ENCODE measurements at places on chromosomes 16 and 17.

DNA sequence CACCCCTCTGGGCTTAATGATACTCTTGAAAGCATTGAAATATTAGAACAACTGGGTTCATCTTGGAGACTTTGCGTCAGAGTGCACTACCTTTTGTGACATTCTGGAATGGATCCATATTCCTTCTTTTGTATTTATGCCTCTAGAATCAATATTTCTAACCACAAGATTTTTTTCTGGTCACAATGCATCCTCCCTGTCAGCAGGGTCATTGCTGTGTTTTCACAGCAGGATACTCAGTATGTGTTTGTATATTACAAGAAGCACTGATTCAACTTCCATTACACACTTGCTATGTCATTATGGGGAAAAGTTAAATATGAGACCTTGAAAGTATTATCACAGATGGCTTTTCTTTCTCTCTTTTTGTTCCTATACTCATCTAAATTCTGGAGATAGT is 370.0 kb downstream of the HS3ST3B1 start:
- DNase-seq: no peak

- DNase-seq: no peak
Measured at GRCh38 chr16:23857256-23857880, 21.6 kb downstream of the PRKCB start.

DNA sequence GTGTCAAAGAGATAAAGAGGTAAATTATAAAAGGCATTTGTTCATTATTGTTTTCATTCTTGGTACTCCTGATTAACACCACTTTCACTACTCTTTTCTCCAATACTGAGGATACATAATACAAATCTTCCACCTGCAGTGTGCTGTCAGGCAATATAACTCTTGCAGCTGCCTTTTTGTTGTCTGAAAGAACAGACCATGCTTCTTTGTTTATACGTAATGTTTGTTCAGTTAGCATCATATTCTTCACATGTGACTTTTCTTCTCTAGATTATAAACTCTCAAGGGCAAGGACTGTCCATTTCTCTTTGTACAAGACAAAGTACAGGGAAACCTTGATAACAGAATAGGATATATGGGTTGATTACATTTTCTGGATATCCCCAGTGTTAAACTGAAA is 14.2 kb upstream of the ABCC11 start:
- no peak for DNase-seq

GRCh38 chr17:6994118-6994598 is 1.7 kb upstream of the ALOX12 start:
- DNase-seq: no peak

DNA sequence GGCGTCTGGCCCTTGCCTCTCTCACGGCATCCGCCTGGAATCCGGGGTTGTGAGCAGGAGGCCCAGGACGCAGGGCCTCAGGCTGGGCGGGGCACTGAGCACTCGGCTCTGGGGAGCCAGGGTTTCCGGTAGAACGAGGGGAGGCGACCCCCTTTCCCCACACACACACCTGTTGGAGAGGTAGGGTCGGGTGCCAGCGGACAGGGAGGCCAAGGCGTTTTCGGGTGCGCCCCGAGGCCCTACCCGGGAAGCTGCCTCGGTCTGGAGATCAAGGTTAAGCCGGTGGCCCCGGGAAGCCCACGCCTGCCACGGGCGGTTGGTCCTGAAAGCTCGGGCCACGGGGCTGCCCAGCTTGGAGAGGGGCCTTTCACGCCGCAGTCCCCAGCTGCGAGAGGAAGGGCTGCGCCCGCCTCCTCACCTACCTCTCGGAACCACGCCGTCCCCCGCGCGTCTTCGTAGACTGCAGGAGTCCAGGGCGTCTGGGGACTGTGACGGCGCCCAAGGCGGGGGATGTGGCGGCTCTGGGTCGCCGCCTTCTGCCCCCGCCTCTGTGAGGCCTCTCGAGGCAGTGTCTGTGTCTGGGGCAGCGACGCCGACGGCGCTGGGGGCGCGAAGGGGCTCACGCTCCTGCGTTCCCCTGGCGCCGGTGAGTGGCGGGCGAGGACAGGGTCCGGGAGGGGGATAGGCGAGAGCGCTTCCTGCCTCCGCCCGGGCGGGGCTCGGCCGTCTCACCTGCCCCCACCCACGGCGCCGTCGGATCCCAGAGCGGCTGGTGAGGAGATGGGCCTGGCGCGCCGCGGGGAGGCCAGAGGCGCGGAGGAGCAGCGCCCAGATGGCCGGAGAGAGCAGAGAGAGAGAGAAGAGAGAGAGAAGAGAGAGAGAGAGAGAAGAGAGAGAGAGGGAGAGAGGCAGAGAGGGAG is 20.3 kb upstream of the HOXB9 start:
- DNase-seq: no peak

GRCh38 chr16:57470711-57471110 is 8.2 kb downstream of the POLR2C start:
- DNase-seq: no peak

GRCh38 chr16:19400711-19401110 is 17.0 kb upstream of the TMC5 start:
- DNase-seq: no peak

DNA sequence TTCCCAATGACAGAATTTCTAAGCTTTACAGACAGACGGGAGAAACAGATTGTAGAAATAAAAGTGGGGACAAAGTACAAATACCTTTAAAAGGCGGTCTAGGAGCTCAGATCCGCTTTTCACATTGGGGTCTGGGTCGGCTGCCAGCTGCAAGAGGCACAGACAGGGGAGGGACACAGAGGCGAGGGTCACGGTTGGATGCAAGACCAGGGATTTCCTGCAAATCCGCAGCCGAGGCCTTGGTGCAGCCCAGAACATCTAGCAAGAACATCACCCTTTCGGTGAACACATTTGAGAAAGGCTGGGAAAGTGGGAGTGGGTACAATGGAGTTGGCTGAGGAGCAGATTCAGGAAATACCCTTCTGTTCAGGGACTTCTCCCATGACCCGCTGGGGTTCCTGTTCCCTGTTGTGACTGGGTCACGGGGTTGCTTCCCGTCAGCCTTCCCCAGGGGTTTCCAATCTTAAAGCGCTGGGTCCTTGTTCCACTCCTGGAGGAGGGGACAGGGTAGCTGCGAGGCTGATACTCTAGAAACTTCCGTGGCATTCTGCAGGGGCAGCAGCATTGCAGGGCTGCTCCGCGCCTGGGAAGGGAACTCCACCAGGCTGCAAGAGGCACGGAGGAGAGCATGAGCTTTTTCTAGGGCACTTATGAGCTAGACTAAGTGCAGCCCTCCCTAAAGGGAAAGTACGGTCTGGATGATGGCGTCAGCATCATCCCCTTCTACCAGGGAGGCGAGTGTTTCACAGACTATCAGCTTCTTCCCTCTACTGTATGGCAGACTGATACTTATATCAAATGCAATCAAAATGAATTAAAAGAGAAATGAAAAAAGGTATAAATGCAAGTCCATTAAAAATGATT is 16.0 kb downstream of the VAC14 start:
- DNase-seq: no peak

GRCh38 chr17:8225813-8226535 is 15.6 kb upstream of the AURKB start:
- no peak for DNase-seq

DNA sequence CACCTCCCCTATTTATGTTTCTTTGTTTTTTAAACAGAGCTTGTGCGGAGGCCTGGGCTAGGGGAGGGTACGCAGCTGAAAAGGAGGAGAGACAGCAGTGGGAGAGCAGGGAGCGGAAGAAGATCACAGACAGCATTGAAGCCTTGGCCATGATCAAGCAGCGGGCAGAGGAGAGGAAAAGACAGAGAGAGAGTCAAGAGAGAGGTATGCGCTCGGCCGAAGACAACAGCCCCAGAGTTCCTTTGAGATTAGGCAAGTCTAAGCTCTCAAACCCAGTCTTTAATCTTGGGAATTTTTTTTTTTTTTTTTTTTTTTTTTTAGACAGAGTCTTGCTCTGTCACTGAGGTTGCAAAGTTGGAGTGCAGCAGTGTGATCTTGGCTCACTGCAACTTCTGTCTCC is 20.6 kb downstream of the DNAAF1 start:
- DNase-seq: no peak

- no peak for DNase-seq
Measured at GRCh38 chr17:53321651-53322050, 501.1 kb upstream of the KIF2B start.

DNA sequence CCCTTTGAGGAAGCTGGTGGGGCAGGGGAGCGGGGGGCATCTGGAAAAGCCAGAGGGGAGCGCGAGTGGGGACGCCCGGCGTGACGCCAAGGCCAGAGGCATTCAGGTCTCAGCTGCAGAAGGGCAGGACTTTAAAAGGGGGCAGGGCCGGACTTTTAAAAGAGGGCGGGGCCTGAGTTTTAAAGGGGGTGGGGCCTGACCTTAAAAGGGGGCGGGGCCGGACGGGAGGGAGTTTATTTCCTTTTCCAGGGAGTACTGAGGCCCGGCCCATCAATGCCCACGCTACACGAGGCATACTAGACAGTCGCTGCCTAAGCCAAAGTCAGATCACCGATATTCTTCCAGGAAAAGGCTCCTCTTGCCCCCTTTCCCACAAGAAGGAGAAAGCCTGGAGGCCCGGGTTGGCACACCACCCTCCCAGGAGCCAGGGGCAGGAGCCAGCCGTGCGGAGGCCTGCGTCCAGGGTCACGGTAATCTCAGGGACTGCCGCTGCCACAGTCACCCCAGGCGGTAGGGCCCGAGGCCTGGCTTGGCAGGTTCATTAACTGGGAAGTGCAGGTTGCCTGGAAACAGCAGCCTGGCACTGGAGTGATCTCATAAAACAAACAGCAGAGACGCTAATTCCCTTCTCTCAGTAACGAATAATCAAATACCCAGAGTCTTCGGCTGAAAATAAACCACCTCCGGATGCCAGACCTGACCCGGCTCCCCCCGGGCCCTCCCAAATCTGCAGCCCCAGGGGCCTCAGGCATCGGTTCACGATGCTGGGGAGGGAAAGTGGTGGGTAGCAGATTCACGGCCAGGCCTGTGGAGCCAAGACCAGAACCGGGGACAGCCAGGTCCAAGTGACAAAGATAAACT is 90.7 kb downstream of the TIMM22 start:
- DNase-seq: peak; percentile 83

- peak; percentile 35 for DNase-seq
Measured at GRCh38 chr16:24036614-24037013, 200.8 kb downstream of the PRKCB start.

GRCh38 chr17:58330997-58331814 is 2.6 kb upstream of the TSPOAP1 start:
- no peak for DNase-seq

DNA sequence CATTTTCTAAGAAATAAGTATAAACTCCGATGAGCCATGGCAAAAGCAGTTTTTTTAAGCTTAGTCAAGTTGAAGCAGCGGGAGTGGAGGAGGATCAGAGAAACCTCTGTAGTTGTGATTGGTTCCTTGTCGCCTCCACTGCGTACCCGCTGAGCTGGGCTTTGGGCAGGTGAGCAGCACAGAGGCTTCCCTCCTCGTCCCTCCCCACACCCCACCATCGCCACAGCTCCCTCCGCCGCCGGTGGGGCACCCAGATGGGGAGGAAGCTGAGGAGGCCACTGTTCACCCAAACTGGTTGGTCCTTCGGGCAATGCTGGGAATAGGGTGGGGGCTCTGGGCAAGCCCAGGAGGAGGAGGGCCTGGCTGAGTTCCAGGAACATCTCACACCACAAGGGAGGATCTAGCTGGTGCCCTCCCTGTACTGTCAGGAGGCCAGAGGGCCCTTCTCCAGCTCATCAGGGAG is 5.2 kb upstream of the MRPL38 start:
- peak; percentile 40 for DNase-seq

DNA sequence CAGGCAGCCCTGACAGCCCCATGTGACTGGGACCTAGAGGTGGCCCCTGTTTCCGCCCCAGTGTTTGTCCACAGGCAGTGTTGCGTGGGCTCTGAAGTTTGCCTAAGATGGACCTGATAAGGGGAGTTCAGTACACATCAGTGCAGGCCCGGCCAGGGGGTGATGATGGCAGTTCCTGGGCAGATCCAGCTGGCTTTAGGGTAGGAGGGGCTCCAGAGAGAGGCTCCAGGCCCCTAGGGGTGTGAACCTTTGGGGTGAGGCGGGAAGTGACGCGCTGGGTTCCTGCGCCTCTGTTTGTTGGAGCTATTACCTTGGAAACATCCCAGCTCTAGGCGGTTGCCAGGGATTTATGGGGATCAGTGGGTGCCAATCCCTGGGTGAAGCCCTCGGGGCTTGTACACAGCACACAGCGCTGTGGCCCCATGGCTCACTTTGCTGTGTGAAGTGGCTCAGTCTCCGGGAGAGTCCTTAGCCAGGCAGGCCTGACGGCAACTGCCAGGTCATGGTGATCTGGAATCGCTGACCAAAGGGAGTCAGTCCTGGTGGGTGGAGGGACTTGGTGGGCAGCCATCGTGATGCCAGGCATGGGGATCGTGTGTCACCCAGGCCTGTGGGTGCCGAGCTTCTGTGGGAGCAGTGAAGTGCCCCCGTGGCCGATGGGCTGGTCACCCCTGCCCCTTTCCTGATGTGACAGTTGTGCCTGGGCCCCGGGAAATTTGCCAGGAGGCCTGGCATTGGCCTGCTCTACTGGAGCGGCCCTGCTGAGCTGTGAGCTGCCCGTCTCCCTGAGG is 146.1 kb downstream of the SEC14L1 start:
- peak; percentile 72 for DNase-seq

GRCh38 chr16:85479972-85480726 is 133.0 kb upstream of the GSE1 start:
- DNase-seq: peak; percentile 69

GRCh38 chr16:58105631-58106030 is 23.6 kb downstream of the CFAP20 start:
- DNase-seq: no peak

DNA sequence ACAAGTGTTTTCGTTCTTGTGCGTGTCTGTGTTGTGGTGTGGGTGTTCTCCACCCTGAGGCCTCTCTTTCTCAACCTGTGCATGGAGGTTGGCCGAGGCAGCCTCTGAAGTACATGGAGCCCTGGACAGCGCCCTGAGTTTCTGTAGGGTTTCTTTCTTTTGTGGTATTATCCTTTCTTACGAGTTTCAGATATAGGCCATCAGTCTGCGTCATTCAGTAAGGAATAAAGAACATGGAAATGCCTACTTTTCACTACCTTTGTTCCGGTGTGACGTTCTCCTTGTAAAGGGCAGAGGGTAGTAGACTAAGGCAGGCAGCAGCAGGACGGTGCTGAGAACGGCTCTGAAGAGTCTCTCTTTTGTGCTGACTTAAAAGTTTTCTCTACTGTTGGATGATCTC is 18.6 kb downstream of the RAB11FIP3 start:
- no peak for DNase-seq

DNA sequence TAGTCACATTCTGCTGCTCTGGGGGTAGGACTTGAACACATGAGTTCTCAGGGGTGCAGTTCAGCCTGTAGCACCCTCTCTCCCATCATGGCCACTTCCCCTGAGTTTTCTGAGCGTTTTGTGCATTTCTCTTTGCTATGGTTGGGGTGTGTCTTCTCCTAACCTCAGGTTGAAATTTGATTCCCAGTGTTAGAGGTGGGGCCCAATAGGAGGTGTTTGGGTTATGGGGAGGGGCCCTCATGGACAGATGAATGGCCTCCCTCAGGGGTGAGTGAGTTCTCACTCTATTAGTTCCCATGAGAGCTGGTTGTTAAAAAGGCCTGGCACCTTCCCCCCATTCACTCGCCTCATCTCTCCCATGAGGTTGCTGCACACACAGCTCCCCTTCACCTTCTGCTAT is 101.1 kb downstream of the FOXL1 start:
- no peak for DNase-seq

Measured in DMS153 (cell line).